ENCODE measurements at places on chromosomes 2 and 18.

GRCh38 chr2:33371304-33372090, 105.0 kb upstream of the RASGRP3 start:
- H3K27me3 ChIP-seq: no peaks in the 10 kb centered on the region
- no peak overlapping the region for H3K4me3 ChIP-seq
- H3K4me1 ChIP-seq: peaks cover 3% of the 10 kb centered on the region
- no peak for DNase-seq

GRCh38 chr2:80475970-80476369, 171.4 kb upstream of the LRRTM1 start:
- no peak overlapping the region for H3K4me3 ChIP-seq
- H3K27me3 ChIP-seq: no peaks in the 10 kb centered on the region
- DNase-seq: no peak

GRCh38 chr2:175880-176820, 87.7 kb downstream of the SH3YL1 start:
- DNase-seq: no peak
- peaks cover 10% of the 10 kb centered on the region for H3K4me1 ChIP-seq
- H3K4me3 ChIP-seq: no peak overlapping the region

DNA sequence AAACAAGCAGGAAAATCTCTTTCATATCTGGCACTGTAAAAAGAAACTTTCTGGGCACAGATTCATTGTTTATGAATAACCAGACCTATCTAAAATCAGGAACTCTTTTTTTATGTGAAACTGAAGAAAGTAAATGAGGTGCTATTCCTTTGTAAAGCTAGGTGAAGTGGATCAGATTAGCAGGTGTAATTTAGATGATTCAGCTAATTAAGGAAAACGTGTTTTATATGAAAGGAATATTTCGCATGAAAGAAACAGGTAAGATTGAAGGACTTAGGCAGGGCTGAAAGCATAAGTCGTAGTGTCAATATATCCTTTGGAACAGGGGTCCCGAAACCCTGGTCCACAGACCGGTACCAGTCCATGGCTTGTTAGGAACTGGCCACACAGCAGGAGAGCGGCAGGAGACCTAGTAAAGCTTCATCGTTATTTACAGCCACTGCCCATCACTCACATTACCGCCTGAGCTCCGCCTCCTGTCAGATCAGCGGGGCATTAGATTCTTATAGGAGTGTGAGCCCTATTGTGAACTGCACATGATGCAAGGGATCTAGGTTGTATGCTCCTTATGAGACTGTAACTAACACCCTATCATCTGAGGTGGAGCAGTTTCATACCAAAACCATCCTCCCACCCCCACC, 20.3 kb upstream of the XIRP2 start:
- DNase-seq: no peak
- no peaks in the 10 kb centered on the region for H3K36me3 ChIP-seq
- H3K4me3 ChIP-seq: no peak overlapping the region
- no peak overlapping the region for H3K27ac ChIP-seq
- H3K27me3 ChIP-seq: no peaks in the 10 kb centered on the region

DNA sequence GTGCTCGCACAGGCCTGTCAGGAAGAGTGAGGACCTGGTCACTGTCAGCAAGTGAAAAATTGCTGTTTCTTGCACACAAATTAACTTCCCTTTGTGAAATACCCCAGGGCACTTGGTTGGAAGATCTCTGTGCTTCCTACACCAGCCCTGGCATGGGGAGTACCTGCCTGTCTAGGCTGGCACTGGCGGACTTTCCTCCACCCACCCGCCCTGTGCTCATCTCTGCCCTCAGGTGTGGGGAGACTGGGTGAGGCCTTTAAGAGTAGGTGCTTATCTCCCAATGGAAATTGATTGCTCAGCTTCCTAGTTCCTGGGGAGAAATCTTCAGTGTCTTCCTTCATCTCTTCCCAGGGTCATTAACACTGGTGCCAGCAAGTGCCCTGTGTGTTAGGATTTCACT, 42.1 kb downstream of the IMPA2 start:
- no peak for DNase-seq
- no peak overlapping the region for H3K4me3 ChIP-seq
- peaks cover under 1% of the 10 kb centered on the region for H3K36me3 ChIP-seq
- no peak overlapping the region for H3K27ac ChIP-seq

Measured in pancreas (tissue), 10 donors.